ENCODE measurements at places on chromosomes 4 and X.

DNA sequence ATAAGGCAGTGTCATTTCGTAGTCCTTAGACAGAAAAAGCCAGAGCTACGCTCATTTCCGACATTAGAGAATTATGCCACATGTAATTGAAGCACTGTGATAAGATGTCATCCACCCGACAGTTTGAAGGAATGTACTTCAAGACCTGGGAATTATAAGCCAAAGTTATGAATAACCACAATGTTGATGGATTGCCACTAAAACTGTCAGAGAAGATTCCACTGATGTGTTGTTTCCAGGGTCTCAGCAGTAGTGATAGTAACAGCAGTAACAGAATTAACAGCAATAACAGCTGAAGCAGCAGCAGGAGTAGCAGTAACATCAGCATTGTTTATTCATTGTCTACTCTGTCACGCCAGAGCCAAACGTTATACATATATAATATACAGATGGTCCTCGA lies 24.7 kb downstream of the RAB33A start:
- DNase-seq: no peak

- no peak for DNase-seq
Measured at GRCh38 chr4:101183221-101183620, 164.1 kb downstream of the PPP3CA start.

- no peak for DNase-seq
Measured at GRCh38 chr4:54082168-54082567, 17.8 kb upstream of the CHIC2 start.

GRCh38 chrX:42934020-42934726 lies 156.2 kb upstream of the PPP1R2C start:
- DNase-seq: no peak

GRCh38 chr4:30882443-30882842 lies 162.3 kb downstream of the PCDH7 start:
- no peak for DNase-seq

GRCh38 chr4:174713821-174714220 lies 115.2 kb downstream of the GLRA3 start:
- DNase-seq: no peak

DNA sequence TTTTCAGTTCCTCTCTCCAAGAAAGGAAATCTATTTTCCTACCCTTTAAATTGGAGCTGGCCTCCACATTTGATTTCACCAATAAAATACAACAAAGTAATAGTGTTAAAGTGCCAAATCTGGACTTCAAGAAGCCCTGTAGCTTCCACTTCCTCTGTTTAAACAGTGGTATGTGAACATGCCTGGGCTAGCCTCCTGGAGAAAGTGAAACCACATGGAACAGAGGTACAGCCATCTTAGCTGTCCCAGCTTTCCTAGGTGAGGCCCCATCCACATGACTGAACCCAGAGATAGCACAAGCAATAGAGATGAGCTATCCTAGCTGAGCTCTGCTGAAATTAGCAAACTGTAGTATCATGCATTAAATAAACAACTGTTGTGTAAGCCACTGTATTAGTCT lies 131.8 kb upstream of the VCX start:
- no peak for DNase-seq

DNA sequence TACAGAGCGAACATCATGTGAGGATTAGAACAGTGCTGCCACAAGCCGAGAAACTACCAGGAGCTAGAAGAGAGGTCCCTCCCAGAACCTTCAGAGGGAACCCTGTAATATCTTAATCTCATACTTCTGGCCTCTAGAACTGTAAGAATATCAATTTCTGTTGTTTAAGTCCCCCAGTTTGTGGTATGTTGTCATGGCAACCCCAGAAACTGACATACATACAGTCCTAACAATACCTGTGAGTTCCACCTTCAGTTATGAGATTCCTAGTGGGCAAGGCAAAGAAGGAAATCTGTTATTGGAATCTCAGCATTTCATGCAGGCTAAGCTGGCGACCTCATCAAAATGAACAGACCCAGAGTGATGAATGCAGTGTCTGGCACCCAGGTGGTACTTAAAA lies 42.5 kb downstream of the ZBTB49 start:
- no peak for DNase-seq

- DNase-seq: peak; percentile 48
Measured at GRCh38 chr4:153748378-153748777, 11.4 kb downstream of the RNF175 start.

GRCh38 chr4:2792711-2793585 lies at the start of gene SH3BP2:
Gene SH3BP2 (plus strand): TSS chr4:2793085. CDS start chr4:2820618, 27,533 bp downstream.
- peak; percentile 96 for DNase-seq

DNA sequence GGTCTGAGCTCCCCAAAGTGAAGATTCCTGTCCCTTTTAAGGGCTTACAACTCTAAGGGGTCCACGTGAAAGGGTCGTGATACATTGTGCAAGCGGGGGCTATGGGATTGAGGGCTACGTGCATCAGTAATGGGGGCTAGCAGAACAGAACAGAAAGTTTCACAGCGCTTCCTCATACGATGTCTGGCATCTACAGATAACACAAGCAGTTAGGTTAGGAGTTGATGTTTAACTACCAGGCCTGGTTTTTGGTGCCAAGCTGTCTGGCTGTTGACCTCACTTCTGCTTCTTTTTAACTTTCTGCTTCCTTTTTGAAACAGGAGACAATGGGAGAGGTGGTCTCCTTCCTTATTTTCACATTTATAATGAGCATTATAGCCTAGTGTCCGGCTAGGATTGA lies 368.6 kb upstream of the CXorf51A start:
- no peak for DNase-seq

All from SK-N-SH (cell line).